ENCODE measurements at places on chromosomes 1 and 21.
A peak's percentile ranks its signal among the peaks of the same experiment; 100 is the strongest.

DNA sequence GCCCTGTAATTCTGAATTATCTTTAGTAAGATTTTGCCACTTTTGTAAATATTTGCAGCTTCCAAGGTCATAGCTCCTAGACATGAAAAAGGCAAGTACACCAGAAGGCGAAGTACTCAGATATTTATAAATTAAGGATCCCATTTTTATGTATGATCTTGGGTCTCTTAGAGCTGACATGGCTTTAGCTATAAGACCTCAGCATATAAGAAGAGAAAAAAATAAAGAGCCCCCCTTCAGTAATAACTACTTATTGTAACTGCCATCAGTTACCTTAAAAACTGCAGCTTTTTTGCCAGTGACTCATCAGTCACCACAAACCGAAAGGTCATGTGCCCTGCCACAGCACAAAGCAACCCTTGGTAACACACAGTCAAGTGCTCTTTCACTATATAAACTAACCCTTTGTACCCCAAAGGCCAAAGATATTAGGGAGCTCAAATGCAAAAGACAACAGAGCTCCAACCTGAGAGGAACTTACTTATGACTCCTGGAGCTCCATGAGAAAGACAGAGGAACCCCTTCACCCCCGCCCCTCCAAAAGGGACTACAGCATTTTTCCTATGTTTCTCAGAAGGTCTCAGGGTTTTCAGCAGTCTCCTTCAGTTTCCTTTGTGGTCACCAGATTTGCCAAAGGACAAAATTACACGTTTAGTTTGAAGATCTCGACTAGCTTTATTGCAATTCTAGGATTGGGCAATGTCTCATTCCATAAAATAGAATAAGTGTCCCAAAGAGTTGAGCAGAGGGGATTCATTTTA is 219.8 kb upstream of the DUSP10 start:
- DNase-seq = no peak

DNA sequence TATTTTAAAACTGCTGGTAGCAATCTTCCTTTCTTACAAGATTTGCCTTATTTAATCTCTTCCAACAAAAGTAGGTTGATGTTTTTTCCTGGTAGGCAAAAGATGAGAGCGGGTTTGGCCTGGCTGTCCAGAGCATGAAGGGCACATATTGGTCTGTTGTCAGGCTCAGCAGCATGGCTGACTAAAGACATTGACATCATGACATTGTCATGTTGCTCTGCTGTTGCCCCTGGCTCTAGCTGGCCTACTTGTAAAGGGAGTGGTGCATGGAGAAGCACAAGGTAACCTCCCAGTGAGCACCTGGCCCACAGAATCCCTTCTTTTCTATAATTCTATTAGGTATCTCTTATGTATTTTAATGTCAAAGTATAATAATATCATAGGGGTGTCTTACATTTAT is 23.6 kb downstream of the GNPAT start:
- DNase-seq = no peak

DNA sequence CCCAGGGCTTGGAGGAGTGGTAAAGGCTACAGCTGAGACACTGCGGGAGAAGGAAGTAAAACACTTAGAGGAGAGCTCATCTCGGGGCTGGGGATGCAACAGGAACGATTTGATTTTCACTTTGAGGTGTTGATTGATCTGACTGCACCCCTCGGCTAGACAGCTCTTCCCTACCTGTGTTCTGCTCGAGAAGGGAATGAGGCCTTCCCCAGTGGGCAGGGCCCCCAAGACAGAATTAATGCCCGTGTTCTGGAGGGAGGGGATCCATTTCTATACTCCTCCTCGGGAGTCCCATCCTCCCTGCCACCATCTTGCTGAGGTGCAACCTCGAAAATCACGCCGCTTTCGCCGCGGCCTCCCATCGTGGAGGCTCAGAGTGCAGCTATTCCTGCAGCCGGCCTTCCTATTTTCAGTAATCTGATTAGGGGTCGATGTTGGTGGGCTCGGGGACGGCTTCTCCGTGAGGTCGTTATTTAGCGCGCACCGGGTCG is 2.4 kb downstream of the ATP2B4 start:
- no peak for DNase-seq

DNA sequence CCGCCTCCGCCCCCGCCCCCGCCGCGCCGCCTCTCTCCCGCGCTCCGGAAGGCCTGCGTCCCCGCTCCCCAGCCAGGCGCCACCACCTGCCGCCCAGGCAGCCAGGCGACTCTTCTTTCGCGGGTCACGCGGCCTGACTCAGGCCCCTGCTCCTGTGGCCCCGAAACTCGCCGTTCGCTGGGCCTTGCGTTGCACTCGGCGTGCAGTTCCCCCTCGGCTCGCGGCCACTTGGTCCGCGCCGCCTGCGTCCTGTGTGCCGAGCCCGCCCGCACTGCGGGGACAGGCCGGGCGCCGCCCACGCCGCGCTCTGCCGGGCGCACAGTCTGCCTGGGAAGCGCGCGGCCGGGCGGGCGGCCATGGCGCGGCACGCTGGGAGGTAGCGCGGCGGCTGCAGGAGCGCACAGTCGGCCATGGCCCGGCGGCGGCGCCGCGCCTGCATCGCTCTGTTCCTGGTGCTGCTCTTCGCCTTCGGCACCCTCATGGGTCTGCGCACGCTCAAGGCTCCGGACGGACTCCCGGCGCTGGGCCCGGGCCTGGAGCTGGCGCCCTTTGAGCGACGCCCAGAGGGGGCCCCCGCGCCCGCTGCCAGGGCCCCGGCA is at the start of gene MANEAL:
TSS of gene MANEAL (plus strand) at position 75 of the 599 bp plus-strand sequence. CDS start at position 411, 336 bp downstream.
- DNase-seq = peak; percentile 66

DNA sequence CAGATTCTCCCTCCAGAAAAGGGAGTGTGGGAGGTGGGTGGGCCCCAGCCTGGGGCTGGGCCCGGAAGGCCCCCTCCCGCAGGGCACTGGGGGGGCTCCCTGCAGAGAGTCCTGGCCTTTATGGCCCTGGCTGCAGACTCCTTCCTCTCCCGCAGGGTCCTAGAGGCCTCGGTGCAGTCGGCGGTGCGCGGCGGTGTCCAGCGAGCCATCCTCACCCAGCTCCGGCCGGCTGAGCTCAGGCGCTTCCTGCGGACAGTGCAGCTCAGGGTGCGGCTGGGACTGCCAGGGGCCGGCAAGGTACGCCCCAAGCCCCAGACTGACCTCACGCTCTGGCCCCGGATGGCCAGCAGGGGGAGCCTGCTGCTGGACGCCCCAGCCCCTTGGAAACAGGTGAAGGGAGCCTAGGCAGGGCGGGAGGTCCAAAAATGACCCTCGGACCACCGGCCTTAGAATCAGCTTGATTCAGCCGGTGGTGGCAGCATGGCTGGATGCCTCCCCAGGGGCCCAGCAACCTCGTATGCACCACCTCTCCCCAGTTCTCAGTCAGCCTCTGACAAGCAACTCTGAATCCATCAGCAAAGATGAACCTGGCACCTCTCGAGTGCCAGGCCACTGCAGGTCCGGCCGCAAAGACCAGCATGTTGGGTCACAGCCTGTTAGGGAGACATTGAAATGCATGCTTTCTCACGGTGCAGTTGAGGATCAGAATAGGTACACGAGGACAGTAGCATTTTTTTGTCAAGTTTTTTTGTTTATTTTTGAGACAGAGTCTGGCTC is 20.6 kb downstream of the MTHFR start:
- no peak for DNase-seq

- DNase-seq = no peak
These were observed 61.5 kb downstream of the CD58 start for GRCh38 chr1:116508984-116509980.

GRCh38 chr1:6519935-6520671 is 28.6 kb upstream of the PLEKHG5 start:
- DNase-seq = peak; percentile 87

GRCh38 chr1:223503348-223503747 is 110.1 kb downstream of the CCDC185 start:
- DNase-seq = no peak

- no peak for DNase-seq
These were observed 3.4 kb downstream of the ZNF326 start for GRCh38 chr1:89998306-89998705.

All from DMS79 (cell line).